Stimulated activated CD4-positive, alpha-beta T cell treated with anti-CD3 and anti-CD28 coated beads, Interleukin-1b, Interleukin-23, amount 100 ng/mL, for 1 hour (primary cell): ENCODE measurements at places on chromosomes 6 and 20.

DNA sequence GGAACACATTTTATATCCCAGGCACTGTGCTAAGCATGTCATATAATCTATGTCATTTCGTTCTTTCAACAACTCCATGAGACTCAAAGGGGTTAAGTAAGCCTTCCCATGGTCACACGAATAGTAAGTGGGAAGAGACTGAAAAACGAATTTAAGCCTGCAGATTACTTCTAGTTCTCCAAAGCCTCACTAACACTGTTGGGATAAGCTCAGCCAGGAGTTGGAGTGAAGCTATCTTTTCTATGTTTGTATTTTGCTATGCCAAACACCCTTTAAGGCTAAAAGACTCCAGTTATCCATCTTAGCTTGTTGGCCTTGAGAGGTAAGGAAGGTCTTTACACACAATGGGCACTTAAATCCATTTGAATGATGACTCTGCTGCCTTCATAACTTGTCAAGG is 148.1 kb upstream of the UST start:
- DNase-seq = no peak

- no peak for DNase-seq
These were observed 306.4 kb downstream of the COL12A1 start for GRCh38 chr6:74899416-74899815.

GRCh38 chr6:132065556-132065955 is 114.4 kb upstream of the CCN2 start:
- DNase-seq = no peak

- no peak for DNase-seq
These were observed at the start of gene MPIG6B for GRCh38 chr6:31723245-31723979. TSS of gene MPIG6B (plus strand) at chr6:31723373. CDS start at chr6:31723384, 11 bp downstream.

DNA sequence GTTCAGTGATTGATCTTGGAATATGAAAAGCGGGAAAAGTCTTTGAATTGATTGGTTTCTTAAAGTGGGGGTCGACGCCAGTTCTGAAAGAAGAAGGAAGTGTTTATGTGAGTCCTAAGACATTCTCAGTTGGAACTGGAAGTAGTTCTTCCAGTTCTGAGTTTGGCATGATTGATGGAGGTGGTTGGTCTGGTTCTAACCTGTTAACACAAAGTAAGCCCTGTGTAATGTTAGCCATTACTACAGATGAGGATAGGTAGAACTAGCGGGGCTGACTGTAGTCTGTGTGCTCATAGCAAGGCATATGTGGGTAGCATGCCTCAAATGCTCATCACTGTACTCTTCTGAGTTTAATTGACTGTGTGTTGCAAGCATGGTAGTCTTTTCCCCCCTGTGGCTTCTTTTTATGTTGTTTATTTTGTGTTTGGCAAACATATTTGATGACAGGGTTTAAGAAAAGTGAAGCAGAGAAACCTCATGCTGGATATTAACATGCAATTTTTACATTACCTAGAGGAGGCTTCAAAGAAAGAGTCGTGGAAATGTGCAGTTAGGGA is 24.9 kb downstream of the CITED2 start:
- DNase-seq = no peak

DNA sequence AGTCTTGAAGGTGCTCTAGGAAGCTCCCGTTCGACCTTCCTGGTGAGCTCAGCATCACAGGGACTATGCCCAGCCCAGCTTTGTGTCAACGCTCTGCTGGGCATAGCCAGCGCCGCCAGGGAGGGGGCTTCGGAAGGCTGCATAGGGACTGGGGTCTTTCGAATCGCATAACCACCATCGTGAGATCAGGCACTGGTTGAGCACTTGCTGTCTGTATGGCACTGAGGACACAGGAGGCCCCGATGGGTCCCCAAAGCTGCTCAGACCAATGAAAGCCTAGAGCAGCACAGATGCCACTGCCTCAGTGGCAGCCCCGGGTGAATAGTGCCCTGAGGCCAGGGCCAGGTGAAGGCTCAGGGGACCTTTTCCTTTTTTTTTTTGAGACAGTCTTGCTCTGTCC is 96.7 kb downstream of the TAF4 start:
- DNase-seq = no peak

DNA sequence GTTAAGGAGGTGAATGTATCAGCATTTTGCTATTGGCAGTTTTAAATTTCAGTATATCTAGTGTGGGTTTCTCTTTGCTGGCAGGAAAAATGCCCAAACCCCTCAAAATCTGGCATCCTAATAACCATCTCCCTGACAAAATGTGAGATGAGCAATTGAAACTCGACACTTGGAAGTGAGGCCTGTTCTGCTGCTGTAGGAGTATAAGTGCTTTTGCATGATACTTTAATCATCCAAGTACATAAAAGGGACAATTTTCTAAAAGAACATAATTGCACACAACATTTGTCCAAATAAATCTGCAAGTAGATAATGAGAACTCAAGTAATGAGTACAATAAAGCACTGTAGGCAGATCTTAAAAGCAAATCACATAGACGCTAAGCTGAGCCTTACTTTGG is 36.5 kb downstream of the LAMP5 start:
- DNase-seq = no peak

GRCh38 chr20:36478137-36478905 is 63.0 kb upstream of the MYL9 start:
- no peak for DNase-seq

DNA sequence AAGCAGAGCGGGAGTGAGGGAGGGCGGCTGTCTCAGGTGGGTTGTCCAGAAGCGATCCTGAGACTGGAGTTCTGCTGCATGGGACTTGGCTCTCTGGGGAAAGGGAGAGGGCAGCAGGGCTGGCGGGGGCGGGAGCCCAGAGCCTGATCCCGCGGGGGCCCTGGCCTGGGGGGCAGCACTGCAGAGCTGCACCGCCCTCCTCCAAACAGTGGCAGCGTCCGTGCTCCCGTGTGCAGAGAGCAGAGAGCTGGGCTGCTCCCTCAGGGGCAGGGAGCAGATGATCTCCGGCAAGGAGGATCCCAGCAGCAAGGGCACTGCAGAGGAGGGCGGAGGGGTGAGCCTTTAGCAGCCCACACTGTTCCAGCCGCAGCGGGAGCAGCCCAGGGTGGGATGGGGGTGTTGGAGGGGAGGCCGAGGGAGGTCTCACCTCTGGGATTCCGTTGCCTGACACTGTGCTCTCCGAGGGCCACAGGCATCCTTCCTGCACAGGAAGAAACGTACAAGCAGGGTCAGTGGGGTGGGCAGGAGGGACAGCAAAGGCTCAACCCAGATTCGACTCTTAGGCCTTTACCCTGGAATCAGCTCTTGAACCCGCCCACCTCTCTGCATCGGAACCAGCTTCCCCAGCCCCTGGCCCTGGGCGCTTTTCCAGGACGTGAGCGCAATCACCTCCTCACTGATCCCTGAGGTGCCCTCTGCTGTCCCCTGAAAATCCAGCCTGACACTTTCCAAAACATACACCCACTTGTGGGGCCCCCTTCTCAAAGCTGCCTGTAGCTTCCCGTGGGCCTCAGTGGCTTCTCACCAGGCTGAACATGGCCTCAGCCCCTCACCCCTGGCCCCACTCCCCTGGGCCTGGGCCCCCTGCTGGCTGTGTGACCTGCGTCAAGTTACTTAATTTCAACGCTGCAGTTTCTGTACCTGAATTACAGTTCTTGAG is 32.6 kb upstream of the ZBP1 start:
- no peak for DNase-seq

DNA sequence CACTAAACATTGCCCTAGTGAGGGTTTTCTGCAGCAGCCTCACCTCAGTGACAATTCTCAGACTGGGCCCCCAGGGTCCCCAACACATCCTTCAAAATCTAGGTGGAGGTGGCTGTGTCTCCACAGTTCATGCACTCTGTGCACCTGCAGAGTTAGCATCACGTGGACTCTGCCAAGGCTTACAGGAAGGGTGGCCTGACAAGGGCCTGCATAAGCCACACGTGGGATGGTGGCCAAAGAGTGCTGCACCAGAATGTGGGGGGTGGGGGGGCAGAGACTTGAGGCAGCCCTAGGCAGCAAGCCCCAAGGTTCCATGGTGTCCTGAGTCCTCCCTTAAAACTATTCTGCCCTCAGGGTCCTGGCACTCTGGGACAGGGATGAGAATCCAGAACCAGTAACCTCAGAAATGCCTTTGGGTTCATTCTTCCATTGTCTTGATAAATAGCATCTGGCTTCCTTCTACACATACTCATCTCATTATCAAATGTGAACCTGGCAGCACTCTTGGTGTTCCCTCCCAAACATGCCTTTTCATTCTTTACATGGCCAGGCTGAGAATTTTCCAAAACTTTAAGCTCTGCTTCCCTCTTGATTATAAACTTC is 1.6 kb upstream of the SERPINB1 start:
- no peak for DNase-seq
